ENCODE measurements at places on chromosomes 3 and 15.

DNA sequence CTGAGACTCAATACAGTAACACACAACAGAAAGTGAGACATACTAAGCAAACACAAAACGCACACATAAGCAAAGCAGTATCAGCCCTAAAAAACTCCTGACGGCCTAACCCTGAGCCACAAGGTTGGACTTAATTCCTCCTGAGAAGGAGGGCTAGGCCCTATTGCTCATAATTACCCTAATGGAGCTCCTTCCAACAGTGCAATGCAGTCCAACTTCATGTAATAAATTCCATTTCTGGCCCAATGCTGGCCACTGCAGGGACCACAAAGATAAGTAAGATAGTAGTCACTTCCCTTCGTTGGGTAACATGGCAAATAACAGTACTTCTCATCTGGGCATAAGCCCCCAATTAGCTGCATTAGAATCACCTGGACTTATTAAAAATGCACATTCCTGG, 4.2 kb downstream of the VPS39 start:
- no peak for DNase-seq

- no peak for DNase-seq
Measured at GRCh38 chr3:5012367-5012766, 33.1 kb downstream of the BHLHE40 start.

- no peak for DNase-seq
Measured at GRCh38 chr15:89377842-89378295, 43.2 kb upstream of the POLG start.

GRCh38 chr3:9168241-9168741, 81.2 kb downstream of the SRGAP3 start:
- no peak for DNase-seq

GRCh38 chr15:99522288-99522687, 43.5 kb upstream of the MEF2A start:
- DNase-seq: no peak

GRCh38 chr3:108946292-108947285, 7.1 kb downstream of the GUCA1C start:
- no peak for DNase-seq

DNA sequence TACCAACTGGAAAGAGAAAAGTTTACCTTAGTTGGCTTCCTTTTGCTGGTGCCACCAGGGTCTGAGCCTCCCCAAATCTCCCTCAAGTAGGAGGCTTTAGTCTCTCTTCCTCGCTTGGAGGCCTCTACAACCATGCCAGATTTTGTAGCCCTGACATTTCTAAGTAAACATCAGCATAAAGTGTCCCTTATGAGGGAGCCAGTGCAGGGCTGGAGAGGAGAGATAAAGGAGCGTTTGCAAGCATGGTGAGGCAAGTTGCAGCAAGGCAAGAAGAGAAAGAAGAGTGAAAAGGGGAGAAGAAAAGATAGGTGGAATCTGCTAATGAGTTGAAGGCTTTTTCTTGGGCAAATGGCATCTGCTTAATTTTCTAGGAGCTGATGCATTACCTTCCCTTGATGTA, 82.7 kb upstream of the FNDC3B start:
- no peak for DNase-seq

Data from activated CD8-positive, alpha-beta memory T cell treated with anti-CD3 and anti-CD28 coated beads, Interleukin-2, amount 50 U/mL, for 4 hours (primary cell).